ENCODE measurements at places on chromosomes 1 and 21.

GRCh38 chr1:186738926-186739325, 58.7 kb upstream of the PTGS2 start:
- no peak for DNase-seq

DNA sequence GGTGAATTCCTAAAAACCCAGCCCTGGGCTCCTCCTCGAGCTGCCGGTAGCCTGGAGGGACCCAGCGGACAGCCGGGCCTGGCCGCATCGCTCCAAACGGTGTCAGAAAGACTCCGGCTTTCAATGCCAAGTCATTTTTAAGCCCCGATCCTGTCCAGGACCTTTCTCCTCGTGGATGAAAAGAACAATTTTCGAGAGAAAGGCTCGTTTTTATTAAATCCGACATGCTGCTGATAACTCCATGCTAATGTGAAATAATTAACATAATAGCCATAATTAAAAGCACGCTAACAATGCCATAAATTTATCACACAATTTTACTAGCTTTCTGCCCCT, 4.6 kb upstream of the FOXD3 start:
- no peak for DNase-seq

- no peak for DNase-seq
These were observed 88.8 kb downstream of the MRPL39 start for GRCh38 chr21:25518491-25518911.

- no peak for DNase-seq
These were observed 25.3 kb downstream of the GABPA start for GRCh38 chr21:25760061-25760460.

DNA sequence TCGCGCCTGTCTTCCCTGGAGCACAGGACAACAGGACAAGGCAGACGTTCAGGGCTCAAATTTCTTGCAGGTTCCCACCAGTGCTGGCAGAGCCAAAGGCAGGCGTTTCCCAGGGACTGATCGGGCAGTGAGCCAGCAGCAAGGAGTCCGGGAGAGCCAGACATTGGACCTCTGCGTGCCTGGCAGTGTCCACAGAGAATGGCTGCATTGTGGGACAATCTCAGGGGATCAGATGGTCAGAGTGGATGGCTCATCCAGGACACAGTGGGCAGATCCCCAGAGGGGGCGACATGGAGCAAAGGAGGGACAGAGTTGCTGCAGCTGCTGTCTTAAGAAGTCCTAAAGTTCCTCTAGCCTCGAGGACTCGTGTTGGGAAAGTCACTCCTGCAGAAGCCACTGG, 4.6 kb downstream of the TMEM63A start:
- no peak for DNase-seq

- no peak for DNase-seq
These were observed 64.8 kb downstream of the PLXNA2 start for GRCh38 chr1:208179263-208179816.

All from fibroblast of skin of left quadriceps (primary cell).